Lower lobe of right lung (tissue), 2 donors: ENCODE measurements at places on chromosomes 4 and X. TPM values are rescaled to one million over a fixed set of nuclear protein-coding genes. Genes with fewer than 3 reads are reported as not detected.

Gene LETM1
- 33.6 TPM for total RNA-seq

Gene H2BW2
- total RNA-seq, result not detected

Gene STEEP1
- total RNA-seq, result 20.1 TPM

- DNase-seq, result no peak
Observed at GRCh38 chrX:14398725-14399124, 130.6 kb upstream of the GLRA2 start.

DNA sequence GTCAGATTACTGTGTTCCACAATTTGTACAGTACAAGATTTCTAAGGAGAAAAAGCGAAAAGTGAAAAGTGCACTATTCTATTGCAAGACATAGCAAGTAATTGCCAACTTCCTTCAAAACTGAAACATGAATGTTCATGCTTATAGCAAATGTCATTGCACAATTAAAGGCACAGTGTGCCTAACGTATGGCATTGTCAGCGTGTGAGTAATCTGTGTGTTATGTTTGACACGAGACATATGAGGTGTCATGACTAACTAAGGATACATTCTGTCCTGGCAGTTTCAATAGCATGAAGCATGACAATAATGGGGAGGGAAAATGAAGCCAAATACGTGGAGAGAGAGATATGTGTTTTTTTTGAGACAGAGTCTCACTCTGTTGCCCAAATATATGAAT, 33.6 kb upstream of the TBC1D9 start:
- no peak for DNase-seq

DNA sequence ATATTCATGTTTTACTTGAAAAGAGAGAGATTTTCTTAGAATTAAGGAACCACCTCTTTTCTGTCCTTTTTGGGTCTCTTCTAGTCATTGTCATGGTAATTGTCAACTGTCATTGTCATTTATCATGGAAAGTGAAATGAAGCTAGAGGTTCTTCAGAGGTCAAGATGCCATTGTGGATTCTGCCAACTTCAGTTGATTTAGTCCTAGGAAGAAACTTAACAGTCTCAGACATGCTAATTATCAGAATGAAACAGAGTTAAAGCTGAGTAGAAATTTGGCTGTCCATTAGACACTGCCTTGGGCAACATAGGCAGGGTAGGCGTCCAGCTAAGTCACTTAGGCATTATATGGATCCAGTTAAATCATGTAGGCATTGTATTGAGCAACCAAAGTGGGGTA, 796.1 kb upstream of the ADGRL3 start:
- no peak for DNase-seq

Gene DGAT2L6
- total RNA-seq, result not detected

- no peak for DNase-seq
Observed at GRCh38 chr4:112128452-112128851, 16.8 kb upstream of the FAM241A start.

DNA sequence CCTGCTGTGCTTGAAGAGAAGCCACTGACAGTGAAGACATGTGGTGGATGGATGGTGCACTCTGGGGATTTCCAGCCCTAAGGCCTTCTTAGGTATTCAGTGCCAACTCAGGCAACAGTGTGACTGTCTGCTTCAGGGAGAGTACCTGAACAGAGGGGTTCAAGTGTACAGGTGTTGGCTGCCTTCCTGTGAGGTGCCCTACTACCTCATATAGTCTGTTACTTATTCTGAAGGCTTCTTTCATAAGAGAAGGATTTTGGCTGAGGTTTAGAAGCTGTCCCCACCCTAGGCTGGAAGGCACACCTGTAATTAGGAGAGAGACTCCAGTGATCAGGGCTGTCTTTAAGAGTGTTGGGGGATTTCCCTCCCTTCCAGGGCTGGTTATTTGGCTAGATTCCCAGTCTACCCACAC, 1.8 kb downstream of the FTHL17 start:
- no peak for DNase-seq

Gene MPC1L
- total RNA-seq, result not detected

DNA sequence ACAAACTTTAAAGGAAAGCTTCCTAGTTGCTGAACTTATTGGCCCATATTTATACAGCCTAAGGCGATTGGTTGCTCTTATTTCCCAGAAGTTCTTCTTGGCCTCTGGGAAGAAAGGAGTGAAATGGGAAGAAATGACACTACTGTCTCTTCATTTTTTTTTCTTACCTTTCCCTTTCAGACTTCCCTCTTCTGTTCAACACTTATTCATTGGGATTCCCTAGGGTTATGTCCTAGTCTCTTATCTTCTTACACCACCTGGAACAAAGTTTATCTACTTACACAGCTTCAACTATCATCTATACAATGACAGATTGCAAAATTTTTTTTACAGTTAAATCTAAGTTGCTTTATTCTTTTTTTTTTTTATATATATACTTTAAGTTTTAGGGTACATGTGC, 68.0 kb downstream of the SNX12 start:
- no peak for DNase-seq

DNA sequence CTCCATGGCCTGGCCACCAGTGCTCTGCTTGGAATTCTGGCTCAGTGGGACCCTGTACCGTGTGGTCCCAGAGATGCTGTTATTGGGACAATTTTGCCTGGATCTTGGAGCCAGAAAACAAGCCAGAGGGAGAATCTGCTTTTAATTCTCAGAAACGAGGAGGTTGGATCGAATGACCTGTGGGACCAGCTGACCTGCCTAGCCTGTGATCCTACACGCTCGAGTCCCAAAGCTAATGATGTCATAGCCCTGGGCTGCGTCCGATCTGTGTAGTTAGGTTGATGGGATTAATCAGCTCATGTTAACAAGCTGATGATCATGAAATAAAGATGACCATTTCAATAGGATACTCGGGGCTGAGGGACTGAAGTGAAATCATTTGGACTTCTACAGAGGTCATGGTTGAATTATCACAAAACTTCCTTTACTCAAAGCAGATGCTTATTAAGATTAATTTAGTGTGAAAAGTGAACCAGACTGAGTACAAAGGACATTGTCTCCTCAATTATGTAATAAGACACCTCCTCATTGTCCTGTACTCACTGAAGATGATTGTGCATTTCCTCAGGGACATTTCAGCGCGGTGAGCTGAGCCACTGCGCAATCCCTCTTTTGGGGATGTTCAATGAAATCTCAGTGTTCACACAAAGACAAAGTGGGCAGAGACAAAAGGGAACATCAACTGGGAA, 51.9 kb upstream of the STX18 start:
- DNase-seq, result no peak

GRCh38 chr4:137029026-137029425, 503.3 kb downstream of the PCDH18 start:
- DNase-seq, result no peak

DNA sequence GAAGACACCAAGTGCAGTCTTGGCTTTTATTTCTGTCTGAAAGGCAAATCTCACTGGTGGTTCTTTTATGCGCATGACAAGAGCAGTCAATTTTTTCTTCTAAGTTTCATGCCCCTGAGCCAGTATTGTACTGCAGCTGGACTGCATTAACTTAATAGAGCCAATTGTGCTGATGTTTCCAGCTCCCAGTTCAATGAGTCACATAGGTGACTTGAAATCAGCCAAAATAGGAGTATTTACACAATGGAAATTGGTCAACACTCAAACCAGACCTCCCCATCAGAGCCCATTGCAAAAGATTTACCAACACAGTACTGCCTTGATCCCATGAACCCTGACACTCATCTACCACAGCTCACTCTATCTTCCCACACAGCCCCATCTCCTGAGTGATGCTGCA, 100.3 kb upstream of the GUCY1A1 start:
- DNase-seq, result no peak

Gene GAGE13
- not detected for total RNA-seq

GRCh38 chr4:16236402-16237023, 10.2 kb upstream of the TAPT1 start:
- DNase-seq, result no peak

DNA sequence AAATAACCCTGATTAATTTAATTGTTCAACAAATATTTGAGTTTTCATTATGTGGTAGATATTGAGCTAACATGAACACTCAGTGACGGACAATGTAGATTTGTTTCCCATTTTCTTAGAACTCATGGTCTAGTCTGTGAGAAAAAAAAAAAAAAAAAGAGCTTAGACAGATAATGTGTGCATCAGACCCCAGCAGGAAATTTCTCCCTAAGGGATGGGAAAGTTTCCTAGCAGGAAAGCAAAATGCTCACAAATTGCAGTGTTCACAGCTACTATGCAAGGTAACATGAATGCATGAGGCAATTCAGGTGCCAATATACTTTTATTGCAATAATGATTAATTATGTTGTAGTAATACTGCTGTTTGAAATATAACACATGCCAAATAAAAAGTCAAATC, 843.2 kb upstream of the SLIT2 start:
- no peak for DNase-seq

Gene UGT2B7
- total RNA-seq, result not detected

DNA sequence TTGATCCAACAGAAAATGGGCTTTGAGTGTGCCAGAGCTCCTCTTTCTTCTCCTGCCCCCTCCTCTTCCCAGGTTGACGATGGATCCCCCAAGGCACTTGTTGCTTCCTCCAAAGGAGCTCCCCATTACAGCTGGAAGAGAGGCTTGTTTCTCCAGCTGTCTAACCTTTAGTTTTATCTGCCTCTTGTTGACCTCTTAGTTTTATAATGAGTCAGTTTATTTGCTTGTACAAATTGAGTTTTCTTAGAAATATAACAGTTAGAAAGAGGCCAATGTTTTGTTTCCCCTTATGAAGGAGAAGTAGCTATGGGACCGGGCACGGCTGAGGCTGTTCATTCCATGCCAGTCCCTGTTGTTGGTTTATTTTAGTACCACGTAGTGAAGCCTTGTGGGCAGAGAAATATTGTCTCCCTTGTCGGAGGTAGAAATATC, 158.2 kb downstream of the SPRY1 start:
- no peak for DNase-seq

Gene FREM3
- total RNA-seq, result 0.38 TPM

Gene GPR34
- total RNA-seq, result 33.6 TPM

Gene PAGE5
- not detected for total RNA-seq

DNA sequence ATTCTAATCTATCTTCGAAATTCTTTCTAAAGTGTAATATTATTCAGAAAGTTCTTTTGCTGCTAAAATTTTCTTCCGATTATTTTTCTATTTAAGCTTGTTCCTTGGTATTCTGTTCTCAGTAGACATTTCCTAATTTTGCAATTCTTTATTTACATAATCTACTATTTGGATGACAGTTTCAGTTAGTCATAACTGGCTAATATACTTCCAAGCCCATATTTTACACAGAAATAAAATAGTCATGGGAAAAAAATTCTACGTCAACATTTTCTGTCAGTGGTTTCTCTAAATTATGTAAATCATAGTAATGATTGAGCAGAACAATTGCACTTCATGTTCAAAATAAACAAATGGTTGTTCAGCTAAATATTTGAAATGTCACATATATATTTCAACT, 178.0 kb upstream of the ANKRD50 start:
- no peak for DNase-seq

DNA sequence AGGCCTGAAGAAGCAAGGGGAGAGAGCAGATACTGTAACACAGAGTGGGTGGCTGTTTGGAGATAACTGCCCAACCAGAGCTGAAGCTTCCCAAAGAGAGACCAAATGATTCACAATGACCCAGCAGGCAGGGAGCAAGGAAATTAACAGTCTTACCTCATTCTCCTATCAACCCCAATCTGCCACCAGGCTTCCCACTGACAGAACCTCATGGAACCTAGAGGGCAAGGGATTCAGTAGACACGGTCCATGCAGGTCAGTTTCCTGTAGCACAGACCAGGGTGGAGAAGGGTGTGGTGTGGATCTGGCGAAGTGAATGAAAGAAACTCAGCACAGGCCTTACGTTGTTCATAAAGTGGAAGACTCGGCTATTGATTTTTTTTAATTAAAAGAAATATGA, 60.7 kb upstream of the ALB start:
- no peak for DNase-seq

DNA sequence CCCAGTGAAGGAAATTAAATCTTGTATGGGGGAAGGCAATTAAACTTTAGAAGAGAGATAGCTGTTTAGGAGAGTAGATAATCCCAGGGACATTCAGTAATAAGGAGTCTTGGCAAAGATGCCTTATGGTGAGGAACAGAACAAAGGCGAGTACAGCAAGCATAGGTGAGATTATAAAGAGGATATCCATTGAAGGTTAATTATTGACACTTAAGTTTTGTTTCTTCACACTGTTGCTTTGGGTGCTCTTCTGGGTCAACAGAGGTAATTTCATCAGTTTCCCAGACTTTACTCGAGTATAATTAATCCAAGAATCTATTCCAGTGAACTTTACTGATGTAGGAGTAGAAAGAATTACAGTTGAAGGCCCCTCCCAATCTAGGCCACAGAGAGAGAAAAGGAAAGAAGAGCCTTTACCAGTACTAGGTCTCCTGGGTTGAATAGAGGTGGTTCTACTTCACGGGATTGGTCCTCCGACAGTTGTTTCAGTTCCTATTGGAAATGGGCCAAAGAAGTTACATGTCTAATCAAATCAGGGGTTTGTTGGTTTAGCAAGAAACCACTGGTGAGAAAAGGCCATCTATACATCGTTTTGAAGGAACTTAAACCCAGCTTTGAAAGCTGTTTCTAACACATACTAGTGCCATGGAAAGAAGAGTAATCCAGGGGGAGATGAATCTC, 27.2 kb downstream of the EPGN start:
- DNase-seq, result no peak

DNA sequence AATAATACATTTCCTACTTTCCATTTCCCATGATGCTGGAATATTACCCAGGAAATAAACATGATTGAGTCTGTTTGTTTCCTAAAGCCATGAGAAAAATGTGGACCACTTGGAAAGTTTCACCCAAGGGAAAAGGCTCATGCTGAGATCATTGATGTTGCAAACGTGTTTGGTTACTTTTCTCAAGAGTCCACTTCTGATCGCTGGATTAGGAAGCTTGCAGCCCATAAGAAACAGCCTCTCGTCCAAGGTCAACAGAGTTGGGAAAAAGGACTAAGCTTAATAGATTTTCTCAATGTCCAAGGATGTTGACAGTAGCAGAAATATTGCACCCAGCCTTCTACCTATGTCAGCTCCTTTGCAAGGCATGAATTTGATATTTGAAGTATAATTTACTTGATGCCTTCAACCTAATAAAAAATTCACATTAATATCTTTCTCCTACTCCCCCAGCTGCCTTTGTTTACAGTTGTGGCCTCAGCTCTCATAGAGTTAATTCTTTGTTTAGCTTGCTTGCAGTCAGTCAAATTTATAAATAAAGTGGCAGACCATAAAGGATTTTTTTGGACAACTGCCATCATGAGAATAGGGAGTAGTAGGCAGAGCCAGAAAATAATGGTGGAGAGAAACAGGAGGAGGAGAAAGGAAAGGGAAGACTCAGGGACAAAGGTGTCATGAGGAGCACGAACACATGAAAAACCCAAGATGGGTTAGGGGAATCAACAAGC, 65.6 kb upstream of the BLTP1 start:
- DNase-seq, result no peak

Gene FAM156B
- total RNA-seq, result 17.7 TPM

GRCh38 chrX:16610121-16610621, 39.8 kb upstream of the S100G start:
- DNase-seq, result no peak

- DNase-seq, result no peak
Observed at GRCh38 chrX:96929036-96929435, 45.3 kb downstream of the RPA4 start.

Gene SYNPO2
- total RNA-seq, result 26.2 TPM
